Epithelial cell of esophagus (primary cell): ENCODE measurements at places on chromosomes 13 and 19.

GRCh38 chr19:31255831-31256592 is 93.2 kb downstream of the TSHZ3 start:
- peak; percentile 44 for DNase-seq

GRCh38 chr13:88761145-88761544 is 1090.0 kb downstream of the SLITRK5 start:
- no peak for DNase-seq

- peak; percentile 14 for DNase-seq
Observed at GRCh38 chr13:46665633-46666482, 112.9 kb downstream of the LRCH1 start.

- DNase-seq, result peak; percentile 10
Observed at GRCh38 chr13:79901336-79901735, 420.4 kb downstream of the NDFIP2 start.

DNA sequence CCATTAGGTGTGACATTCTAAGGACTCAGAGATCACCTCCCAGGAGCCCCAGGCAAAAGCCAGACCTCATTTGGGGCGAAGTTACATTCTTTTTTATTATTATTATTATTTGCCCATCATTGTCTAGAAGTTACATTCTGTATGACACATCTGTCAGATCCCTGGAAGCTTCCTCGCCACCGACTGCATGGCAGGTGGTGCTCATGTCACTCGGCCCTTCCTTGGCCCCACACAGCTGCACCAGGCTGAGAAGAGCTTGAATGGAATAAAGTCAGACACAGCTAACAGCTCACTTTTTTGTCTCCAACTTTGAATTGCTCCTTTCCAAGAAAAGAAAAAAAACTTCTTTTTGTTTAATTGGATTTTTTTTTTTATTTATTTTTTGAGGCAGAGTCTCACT is 41.4 kb upstream of the LDLR start:
- DNase-seq, result no peak

DNA sequence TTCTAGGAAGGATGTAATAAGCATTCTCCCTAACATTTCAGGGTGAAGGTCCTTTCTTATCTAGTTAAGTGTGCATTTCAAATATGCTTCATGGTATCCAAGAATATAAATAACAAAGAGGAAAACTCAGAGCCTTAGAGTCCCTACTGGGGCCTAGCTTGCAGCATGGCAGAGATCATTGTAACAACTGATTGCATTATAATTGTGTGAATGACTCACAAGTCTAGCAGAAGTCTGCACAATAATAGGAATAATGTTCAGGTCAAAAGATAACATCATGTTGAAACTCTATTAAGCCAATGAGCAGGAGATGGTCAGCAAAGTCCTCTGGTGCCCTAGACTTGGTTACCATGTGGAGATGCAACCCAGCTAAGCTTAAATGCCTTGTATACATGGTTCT is 3.4 kb downstream of the POSTN start:
- peak; percentile 44 for DNase-seq

DNA sequence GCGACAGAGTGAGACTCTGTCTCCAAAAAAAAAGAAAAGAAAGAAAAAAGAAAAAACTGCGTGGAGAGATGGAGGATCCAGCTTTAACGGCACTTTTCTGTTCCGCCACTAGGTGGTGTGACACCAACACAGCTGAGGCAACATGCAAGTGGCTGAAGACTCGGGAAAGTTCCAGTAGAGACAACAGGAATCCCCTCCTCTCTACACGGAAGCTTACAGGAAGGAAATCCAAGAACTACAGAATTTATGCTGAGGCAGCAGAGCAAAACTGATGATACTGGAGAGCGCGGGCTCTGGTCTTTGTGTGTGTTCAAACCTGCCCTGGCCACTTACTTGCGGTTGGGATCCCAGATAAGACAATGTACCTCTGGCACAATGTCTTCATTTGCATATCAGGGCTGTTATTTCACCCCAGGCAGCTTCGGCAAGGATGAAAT is 9.9 kb downstream of the RANBP3 start:
- DNase-seq, result peak; percentile 85

DNA sequence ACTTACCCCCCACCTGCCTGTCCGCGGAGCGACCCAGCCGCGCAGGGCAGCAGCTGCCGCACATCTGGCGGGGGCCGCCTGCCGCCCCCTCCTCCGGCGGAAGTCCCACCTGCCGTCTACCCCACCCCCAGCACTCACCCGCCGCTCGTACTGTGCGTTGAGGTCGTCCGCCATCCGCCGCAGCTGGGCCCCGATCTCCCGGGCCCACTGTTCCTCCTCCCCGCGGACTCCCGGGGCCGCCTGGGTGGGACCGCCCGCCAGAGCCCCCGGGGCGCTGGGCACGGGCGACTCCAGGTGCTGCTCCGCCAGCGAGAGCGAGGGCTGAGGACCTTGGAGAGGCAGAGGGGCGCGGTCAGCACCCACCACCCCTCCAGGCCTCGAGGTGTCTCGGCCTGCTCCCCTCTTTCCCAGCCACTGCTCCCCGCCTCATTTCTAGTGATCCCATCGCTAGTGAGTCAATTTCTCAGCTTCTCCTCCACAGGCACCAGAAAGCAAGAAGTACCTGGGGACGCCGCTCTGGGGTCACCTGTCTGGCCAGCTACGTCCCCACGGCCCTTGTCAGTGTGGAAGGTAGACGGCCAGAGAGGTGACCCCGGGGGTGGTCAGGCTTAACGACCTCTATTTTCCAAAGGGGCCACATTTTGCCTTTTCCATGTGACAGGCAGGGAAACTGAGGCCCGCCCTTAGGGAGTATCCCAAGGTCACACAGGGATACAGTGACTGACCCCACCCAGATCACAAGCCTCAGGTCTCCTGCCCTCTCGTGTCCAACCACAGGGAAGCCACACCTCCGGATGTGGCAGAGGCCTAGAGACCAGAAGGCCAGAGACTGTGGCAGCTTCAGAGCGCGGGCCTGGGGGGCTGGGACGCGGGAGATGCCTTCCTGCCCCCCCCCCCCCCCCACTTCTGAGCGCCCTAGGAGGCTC is 4.3 kb downstream of the BBC3 start:
- peak; percentile 41 for DNase-seq

GRCh38 chr13:39414339-39414738 is 188.7 kb downstream of the LHFPL6 start:
- no peak for DNase-seq

DNA sequence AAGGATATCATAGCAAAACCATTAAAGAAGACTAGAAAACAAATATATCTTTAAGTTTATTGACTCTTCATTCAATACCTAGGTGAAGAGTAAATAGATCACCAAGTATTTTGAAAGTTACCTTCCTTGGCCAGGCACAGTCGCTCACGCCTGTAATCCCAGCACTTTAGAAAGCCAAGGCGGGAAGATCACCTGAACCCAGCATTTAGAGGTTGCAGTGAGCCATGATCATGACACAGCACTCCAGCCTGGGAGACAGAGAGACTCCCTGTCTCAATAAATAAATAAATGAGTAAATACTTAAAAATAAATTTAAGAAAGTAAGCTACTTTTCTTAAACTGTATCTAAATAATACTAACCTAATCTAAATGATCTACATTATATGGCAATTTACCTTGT is 8.9 kb upstream of the WBP4 start:
- DNase-seq, result no peak

DNA sequence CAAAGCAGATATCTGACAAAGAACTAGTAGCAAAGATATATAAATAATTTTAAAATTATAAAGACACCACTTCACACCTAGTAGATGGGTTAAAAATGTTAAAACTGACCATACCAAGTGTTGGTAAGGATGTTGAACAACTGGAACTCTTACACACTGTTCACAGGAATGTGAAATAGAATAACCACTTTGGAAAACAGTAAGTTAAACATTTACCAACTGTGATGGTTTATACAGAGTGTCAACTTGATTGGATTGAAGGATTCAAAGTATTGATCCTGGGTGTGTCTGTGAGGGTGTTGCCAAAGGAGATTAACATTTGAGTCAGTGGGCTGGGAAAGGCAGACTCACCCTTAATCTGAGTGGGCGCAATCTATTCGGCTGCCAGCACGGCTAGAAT is 19.2 kb downstream of the UTP14C start:
- no peak for DNase-seq

GRCh38 chr13:40311356-40312101 is 354.9 kb downstream of the FOXO1 start:
- DNase-seq, result no peak

- no peak for DNase-seq
Observed at GRCh38 chr19:54042989-54043388, 20.7 kb downstream of the VSTM1 start.

DNA sequence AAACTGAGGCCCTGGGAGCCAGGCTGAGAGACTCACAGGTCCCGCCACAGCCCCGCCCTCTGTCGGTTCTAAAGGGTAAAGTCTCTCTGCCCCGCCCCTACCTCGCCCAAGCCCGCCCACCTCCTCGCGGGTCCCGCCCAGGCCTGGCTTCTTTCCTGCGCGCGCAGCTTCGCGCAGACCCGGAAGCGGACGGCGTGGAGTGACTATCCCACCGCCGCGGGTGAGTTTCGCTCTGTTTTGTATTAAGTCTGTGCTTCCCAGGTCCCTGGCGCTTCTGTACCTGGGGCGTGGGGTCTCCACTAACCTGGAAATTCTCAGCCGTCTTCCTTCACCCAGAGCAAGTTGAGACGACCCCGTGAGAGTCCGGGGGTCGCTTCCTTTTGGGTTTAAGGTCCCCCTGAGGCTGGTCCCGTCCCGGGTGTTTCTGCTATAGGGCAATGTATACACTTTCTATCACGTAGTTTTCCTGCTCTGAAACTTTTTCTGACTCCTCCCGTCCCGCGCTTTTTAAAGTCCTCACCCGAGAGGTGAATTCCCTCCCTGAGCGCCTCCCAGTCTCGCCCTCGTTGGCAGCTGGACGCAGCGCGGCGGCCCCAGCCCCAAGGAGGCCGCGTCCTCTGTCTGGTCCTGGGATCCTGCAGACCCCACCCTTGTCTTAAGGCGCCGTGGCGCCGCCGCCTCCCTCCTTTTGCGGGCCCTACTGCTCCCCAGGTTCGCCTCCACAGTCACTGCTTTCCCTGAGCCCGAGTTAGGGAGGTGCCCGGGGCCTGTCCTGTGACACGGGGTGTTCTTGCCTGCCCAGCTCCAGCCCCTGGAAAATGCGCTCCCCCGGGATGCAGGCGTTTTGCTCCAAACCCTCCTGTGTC is at the start of gene ZNF765:
Gene ZNF765, plus strand, starts transcription at position 176 of the 866 bp plus-strand sequence. CDS start 2,867 bp downstream, outside the sequence.
- peak; percentile 95 for DNase-seq

DNA sequence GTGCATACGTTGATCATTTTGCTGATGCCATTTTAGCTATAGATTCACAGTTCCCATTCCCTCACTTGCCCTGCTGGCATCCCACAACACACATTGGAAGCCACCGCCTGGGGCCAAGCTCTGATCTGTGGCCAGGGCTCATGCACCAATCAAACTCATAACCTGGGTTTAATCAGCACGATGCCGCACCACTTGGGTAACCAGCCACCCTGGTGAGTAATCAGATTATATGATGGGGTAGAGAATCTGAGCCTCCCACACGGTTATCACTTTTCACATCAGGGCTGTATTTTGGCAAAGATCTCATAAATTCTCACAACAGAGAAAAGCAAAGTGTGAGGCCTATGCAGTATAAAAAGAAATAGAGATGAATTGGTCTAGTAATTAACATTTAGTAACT is 66.0 kb upstream of the TNFRSF19 start:
- DNase-seq, result no peak

GRCh38 chr13:21123956-21124355 is 52.4 kb downstream of the SKA3 start:
- no peak for DNase-seq

GRCh38 chr19:55161571-55162322 is 4.2 kb upstream of the TNNI3 start:
- DNase-seq, result no peak

GRCh38 chr13:83332751-83333150 is 549.5 kb downstream of the SLITRK1 start:
- no peak for DNase-seq

DNA sequence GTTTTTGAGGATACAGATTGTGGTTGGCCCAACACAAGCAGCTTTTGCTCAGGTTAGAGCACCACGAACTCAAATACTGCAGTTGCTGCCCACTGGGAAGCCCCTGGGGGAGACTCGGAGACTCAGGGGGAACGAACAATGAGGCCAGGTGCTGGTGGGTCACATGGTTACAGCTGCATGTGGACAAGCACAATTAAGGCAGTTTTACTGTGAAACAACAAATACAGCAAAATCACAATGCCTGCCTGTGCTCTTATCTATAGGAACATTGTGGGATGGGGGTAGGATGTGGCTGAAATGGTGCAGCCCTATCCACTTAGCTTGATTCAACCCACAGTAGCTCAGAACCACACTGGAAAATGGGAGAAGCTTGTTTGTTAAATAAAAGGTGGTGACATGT is 119.7 kb upstream of the SPATA13 start:
- DNase-seq, result no peak

GRCh38 chr13:51659276-51660127 is 75.2 kb downstream of the WDFY2 start:
- no peak for DNase-seq
